ENCODE measurements at places on chromosomes 4 and X.

DNA sequence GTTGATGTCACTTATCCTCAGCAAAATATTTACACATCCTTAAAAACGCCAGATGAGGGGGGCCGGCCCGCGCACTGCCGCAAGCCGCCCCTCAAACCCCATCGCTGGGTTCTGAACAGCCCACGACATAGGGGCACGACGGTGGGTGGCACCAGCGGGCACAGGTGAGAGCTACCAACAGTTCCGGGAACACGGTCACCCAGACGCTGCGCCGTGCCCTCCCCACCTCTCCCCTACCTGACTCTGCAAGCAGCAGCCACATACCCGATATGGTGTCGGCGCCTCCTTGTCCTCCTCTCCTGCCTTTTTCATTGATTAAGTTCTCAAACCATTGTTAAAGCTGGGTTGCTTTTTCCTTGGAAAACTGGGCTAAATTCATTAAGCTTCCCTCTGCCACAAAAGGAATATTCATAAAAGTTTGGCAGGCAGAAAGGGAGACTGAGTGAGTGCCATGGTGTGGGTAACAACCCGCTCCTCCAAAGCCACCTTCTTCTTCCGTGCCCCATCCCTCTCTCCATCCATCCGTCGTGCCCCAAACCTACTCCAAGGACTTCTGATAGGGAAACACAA, 1.4 kb downstream of the RAI2 start:
- DNase-seq = no peak

- DNase-seq = peak; percentile 79
Measured at GRCh38 chr4:2931512-2932301, 31.5 kb downstream of the NOP14 start.

DNA sequence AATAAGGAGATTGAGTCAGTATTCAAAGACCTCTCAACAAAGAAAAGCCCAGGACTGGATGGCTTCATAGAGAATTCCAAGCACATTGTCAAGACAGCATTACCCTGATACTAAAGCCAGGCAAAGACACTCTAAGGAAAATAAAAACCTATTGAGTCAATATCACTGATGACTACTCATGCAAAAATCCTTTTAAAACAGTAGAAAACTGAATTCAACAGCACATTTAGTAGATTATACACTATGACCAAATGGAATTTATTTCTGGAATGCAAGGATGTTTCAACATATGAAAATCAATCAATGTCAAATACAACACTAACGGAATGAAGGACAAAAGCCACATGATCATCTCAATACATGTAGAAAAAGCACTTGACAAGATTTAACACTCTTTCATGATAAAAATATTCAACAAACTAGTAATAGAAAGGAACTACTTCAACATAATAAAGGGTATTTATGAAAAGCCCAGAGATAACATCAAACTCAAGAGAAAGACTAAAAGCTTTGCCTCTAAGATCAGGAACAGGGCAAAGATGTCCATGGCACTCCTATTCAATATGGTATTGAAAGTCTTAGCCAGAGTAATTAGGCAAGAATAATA, 633.3 kb downstream of the ANKRD50 start:
- DNase-seq = no peak

DNA sequence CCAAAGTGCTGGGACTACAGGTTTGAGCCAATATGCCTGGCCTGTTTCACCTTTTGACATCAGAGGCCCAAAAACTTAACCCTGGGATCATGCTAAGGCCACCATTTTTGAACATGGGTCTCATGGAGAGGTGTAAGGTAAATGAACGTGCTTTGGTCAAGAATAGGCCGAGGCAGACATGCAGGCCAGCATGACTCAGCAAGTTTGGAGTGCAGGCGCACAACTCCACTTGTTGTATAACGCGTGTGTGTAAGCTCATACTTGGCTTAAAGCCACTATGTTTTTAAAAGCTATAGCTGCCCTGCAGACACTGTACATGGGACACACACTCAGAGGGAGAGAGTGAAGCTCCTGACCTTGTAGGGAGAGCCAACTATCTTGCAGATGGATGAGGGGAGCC, 43.8 kb upstream of the HPSE start:
- no peak for DNase-seq

DNA sequence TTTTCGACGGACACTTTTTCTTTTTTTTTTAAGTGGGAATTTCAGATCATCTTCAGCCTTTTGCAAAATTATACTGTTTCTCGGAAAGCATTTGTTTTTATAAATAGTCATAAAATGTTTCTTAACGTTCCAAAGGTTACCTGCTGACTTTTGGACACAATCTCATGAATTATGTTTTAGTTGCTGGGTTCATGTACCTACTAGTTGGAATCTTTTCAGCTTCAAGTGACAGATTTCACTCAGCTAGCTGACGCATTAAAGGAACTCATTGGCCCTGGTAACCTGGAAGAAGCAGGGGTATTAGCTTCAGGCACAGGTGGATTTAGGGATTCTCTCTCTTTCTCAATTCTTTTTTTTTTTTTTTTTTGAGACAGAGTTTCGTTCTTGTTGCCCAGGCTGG, 66.5 kb downstream of the TMEM131L start:
- DNase-seq = no peak
